Hematopoietic multipotent progenitor cell treated with erythropoietin and hydrocortisone succinate and interleukin-3 and kit ligand, for 15 days (in vitro differentiated cells): ENCODE measurements at places on chromosomes 7 and 10.

DNA sequence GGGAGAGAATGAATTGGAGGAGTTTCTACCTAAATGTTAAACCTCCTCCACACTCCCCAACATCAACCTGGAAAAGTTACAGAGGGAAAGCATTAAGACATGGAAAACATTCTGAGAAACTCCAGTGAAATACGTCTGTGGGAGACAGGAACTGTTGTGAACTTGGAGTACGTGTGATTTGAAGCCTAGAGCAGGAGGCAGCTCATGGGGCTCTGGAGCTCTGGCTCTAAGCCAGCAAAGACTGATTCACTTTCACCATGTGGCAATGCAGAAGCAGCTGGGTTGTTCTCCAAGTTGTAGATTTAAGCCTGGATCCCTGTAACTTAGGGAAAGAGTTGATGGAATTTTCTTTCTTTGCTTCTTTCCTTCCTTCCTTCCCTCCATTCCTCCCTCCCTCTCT, 503.2 kb downstream of the NRG3 start:
- no peak for DNase-seq

DNA sequence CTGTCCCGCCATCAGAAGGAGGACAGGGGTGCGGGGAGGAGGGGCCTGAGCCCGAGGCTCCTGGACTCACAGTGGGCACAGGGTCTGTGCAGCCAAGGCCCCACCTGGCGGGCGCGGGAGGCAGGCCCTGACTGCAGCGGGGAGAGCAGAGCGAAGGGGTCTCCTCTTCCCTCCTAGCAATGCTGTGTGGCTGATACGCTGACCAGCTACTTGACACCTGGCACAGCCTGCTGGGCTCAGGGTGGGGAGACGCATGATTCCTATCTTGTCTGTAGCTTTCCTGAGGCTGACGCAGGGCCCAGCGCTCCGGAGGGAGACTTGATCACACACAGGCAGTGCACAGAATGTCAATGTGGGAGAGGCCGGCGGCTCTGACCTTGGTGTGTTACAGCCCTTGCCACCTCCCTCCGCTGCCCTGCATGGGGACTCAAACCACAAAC, 174.9 kb downstream of the ELFN1 start:
- no peak for DNase-seq

DNA sequence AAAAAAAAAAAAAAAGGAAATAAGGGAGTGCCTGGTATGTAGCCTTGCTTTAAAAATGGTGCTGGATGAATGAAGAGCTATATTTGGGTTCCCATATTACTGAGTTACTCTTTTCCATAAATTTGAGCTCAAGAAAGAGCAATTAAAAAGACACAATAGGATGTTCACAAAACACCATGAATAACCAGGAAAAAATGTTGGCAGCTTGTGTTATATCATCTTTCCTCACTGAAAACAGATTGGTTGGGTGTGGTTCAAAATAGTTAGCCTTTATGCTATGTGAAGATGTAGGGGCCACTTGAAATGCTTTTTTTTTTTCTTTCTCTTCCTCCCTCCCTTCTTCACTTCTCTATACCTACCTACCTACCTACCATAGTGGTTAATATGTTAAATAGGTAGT, 256.9 kb downstream of the STK31 start:
- no peak for DNase-seq

GRCh38 chr7:65269150-65269856, 104.4 kb upstream of the ZNF92 start:
- no peak for DNase-seq

- no peak for DNase-seq
These were observed 232.0 kb downstream of the SDK1 start for GRCh38 chr7:3533040-3533439.

GRCh38 chr10:104240078-104240477, 7.9 kb upstream of the CFAP43 start:
- DNase-seq: no peak

DNA sequence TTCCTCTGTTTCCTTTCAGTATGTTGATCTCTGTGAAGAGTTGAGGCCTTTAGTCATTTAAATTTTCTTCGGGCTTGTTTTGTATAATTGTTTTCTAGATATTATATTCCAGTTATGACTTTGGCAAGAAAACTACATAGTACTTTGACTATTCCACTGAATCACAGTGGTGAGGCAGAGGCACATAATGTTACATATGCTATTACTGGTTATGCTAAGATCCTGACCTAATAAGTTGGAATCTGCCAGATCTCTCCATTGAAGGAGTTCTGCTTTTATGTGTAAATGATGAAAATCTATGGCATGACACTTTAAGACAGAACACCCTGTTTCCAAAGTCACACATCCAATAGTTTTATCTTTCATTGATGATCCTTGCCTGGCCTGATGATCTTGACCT, 83.7 kb downstream of the CYP2C19 start:
- no peak for DNase-seq

GRCh38 chr7:114409750-114410149, 4.9 kb upstream of the FOXP2 start:
- DNase-seq: no peak

DNA sequence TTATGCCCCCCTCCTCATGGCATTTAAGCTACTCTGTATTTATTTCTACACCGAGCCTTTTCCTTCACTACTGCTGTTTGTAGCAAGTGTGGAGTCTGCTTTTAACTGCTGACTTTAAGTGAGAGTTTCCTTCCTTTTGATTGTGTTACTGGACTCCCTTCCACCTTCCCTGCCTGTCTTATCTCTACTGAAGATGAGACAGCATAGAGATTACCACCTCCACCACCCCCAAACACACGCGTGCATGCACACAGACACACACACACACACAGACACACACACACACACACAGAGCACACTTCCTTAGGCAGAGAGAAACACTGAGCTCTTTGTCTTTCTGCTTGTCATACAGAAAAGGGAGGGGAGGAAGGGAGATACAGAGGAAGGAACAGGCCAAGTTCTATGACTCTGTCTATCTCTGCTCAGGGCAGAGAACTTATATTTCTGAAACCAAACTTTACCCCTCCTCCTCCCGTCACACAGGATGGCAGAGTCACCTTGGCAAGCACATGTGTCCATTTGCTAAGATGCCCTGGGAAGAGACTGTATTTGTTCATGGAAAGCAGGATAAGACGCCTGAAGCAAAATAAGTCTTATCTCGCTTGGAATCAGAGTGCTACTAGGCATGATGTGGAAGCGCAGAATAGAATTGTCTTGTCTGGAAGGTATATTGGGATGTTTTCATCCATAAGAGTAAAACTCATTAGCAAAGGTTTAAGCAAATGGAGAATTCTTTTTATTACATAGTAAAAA, 81.8 kb upstream of the CAV2 start:
- no peak for DNase-seq

GRCh38 chr7:21568762-21569161, 25.9 kb downstream of the DNAH11 start:
- DNase-seq: peak; percentile 5
